ENCODE measurements at places on chromosomes 11 and 22. TPM values are rescaled to one million over a fixed set of nuclear protein-coding genes. Genes with fewer than 3 reads are reported as not detected.

The DEFB131B gene
- not detected for total RNA-seq

The ZP1 gene
- total RNA-seq, result not detected

The TMPRSS4 gene
- 0.32 TPM for total RNA-seq

The EPS8L2 gene
- 2.3 TPM for total RNA-seq

The KCNQ1OT1 gene
- total RNA-seq, result 0.57 TPM

The PYGM gene
- total RNA-seq, result 42.5 TPM

The DMC1 gene
- total RNA-seq, result 1.9 TPM

DNA sequence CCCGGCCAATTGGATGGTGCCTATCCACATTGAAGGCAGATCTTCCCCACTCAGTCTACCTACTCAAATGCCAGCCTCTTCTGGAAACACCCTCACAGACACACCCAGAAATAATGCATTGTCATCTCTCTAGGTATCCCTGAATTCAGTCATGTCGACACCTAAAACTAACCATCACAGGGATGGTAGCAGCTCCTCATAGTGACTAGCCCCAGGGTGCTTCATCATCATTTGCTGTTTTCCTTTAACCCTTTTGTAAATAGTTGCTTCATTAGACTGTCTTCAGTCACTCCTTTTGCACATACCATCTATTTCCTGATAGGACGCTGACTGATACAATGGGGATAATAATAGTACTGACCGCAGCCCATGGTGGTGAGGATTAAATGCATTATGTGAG is 18.8 kb upstream of the AMOTL1 start:
- no peak for DNase-seq

- DNase-seq, result no peak
Measured at GRCh38 chr11:78138694-78139421, 568 bp downstream of the ALG8 start.

DNA sequence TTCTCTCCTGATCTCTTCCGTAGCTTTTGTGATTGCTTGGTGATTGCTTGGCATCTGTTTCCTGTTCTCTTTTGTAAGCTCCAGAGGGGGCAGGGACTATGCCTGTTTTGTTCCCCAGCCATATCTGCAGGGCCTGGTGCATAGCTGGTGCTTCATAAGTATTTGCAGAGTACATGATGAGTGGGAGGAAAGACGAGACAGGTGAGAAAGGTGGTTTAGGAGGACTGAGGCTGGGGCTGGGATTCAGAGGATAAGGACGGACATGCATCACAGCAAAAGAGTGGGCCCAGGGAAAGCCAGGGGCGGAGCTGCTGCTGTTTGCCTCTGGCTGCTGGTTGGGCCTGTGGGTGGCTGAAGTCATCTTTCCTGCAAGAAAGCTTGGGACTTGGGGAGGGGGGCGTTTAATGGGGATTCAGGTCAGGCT is 62.4 kb downstream of the DSCAML1 start:
- DNase-seq, result no peak

DNA sequence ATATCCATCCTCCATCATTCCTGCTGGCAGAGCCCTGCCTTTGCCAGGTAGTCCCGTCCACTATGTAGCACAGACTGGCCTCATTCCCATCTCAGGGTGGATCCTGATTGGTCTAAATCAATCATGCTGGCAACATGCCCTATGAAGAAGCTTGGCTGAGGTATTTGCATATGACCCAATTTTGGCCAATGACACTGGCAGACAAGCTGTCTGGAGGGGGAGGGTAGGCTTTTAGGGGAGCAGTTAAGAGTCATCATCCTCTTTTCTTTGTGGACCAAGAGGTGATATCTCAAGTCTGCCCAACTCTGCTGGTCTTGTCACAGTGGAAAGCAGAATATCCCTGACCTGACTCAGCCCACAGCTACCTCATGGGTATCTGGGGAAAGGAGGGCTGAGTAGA is 5.1 kb downstream of the CCDC89 start:
- DNase-seq, result no peak

- DNase-seq, result peak; percentile 81
Measured at GRCh38 chr11:10540546-10540914, 457 bp downstream of the RNF141 start.

- DNase-seq, result no peak
Measured at GRCh38 chr11:60768202-60768601, 11.5 kb downstream of the MS4A15 start.

- no peak for DNase-seq
Measured at GRCh38 chr11:75024068-75024449, 35.3 kb downstream of the NEU3 start.

- no peak for DNase-seq
Measured at GRCh38 chr11:71420455-71421241, 27.5 kb downstream of the DHCR7 start.

DNA sequence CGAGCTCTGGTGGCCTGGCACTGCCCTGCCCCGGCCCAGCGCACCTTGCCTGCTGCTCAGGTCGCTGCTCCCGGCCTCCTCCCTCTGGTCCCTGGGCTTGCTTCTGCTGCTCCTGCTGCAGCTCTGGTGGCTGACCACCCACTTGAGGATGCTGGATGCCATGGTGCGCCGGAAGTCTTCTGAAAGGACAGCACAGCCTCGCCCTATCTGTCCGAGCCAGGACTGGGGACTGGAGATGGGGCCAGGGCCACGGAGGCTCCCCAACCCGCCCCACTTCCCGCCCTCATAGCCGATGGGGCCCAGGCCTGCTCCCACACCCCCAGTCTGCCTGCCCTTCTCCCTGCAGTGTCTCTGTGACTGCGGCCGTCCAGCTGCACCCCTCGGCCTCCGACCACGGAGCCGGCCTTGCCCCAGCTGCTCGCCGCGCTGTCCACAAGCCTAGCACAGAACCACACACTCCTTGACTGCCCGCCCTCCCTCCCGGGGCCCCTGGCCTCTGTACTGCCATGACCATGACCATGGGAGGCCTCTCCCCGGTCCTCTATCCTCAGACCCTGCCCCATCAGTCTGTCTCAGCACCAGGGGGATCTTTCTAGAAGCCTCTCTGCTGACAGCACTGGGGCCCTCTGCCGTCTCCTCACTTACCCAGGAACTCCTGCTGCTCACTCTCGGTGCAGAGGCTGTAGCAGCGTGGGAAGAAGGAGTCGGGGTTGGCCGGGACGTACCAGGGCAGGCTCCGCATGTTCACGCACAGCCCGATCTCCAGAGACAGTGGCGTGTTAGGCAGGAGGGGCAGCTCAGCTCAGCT is 12.7 kb downstream of the TTLL8 start:
- no peak for DNase-seq

- DNase-seq, result no peak
Measured at GRCh38 chr11:102151784-102152525, 41.7 kb downstream of the YAP1 start.

- DNase-seq, result no peak
Measured at GRCh38 chr11:65651339-65651588, 11.5 kb downstream of the RELA start.

DNA sequence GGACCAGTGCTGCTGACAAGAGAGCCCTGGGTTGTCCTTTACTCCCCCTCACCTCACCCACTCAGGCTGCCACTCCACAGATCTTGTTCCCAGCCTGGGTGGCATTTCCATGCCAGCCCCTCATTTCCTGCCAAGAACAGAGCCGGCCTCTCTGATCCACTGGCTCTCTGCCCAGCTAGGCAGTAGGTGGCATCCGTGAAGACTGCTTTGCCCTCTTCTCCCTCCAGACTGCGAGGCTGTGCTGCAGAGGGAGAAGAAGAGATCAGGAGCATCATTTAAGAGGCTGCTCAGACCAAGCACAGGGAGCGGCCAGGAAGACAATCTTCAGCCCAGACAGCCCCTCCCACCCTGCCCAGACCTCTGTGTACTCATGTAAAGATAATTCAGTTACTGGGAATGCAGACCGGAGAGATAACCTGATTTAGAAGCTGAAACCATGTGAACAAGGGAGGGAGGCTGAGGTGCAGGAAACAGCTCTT is 126.9 kb upstream of the NCAM1 start:
- DNase-seq, result peak; percentile 85

- DNase-seq, result no peak
Measured at GRCh38 chr22:45631140-45631840, 40.3 kb upstream of the ATXN10 start.

DNA sequence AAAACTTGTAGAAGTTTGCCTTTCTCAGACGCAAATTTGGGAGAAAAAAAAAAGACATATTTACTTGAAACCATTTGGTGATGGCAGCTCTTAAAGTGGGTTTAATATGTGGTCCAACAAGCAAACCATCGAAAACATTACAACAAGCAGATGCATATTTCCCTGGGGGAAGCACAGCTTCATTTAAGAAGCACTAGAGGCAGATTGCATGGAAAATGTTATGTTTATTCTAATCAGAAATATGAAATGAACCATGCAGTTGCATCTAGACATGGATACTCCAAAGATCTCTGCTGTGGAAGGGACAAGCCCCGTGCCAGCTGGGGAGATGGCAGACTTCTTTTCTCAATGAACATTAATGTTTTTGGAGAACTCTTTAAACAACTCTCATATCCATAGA is 57.4 kb upstream of the PARVA start:
- DNase-seq, result no peak

DNA sequence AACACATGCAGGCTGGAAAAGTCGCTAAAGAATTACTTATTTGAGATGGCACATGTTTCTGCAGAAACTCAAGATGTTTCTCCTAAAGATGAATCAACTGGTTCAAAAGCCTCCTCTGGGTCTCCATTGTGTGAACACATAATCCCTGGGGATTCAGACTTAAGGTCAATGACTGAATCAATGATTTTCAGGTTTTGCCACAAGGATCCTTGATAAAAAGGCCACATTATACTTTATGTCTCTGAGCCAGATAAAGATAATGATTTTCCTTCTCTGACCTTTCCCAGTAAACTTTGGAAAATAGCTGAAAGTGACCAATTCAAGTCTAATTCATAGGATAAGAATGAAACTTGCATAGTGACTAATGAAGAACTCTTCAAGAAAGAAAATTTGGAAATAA is 2.3 kb upstream of the XKR3 start:
- DNase-seq, result no peak

DNA sequence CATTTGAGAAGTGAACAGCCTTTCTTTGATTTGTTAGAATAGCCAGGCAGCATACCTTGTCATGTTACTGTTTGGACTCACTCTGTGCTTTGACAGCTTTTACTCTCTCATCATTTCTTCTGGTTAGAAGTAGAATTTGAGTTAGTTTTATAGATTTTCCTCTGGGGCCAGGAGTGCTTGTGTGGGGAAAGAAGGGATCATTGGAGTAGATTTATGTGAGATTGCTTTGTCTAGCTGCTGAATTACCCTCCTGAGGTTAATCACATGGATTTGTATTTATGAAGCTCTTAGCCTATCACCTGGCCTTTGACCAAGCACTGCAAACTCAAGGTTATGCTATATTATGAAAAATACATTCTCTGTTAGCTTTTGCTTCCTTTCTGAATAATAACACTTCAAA is 54.3 kb downstream of the SWAP70 start:
- no peak for DNase-seq

- no peak for DNase-seq
Measured at GRCh38 chr22:28899199-28899853, 16.0 kb downstream of the ZNRF3 start.

GRCh38 chr22:38602166-38602565 is 32.2 kb upstream of the DMC1 start:
- no peak for DNase-seq

DNA sequence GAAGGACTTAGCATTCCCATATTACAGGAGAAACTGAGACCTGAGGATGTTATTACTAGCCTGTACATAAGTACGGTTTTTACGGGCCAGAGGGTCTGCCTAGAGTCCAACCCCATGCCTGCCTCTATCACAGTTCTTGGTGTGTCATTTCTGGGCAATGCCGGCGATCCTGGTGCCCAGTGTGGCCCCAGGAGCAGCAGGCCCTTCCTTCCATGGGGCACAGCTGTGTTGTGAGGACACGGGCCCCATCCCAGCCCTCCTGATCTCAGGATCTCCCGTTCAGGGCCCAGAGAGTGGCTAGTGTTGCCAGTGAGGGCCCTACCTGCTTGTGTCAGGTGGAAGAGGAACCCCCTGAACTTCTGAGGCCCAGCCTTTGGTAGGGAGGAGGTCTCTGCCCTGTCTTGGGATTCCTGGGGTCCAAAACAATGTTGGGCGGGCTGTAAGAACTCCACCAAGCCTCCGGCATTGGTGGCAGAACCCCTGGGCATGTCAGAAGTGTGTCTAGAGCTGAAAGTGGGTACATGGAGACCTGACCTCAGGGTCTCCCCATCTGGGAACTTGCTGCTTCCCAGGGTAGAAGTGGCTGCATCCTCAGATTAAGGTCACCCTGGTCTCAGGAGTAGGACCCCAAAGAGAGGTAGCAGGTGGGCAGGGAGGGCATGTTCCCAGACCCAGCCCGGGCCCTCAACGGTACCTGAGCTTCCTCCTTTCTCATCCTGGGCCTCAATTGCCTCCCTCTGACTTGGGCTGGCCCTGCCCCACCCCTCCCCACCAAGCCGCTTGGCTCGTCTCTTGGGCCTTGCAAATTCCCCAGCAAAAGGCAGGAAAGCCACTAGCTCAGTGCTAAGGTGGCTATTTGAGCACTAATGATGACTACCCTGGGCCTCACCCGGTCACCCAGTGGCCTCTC is 74.6 kb upstream of the KCNQ1OT1 start:
- DNase-seq, result peak; percentile 72

DNA sequence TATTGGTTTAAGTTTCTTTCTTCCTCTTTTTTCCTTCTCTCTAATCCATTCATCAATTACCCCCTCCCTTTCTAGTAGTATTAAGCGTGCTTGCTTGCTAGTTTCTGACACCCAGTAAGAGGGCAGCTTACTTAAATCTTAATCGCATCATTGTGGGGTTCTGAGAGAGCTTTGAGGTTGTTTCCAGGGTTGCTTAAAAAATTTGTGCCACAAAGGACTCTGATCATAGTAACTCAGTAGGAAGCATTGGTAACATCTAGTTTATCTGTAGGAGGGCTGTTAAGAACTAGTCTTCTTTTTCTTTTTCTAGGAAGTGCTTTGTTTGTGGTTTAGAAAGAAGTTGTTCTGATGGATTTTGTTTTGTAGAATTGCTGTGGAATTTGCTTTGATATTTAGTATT is 45.3 kb downstream of the TMEM135 start:
- DNase-seq, result no peak

DNA sequence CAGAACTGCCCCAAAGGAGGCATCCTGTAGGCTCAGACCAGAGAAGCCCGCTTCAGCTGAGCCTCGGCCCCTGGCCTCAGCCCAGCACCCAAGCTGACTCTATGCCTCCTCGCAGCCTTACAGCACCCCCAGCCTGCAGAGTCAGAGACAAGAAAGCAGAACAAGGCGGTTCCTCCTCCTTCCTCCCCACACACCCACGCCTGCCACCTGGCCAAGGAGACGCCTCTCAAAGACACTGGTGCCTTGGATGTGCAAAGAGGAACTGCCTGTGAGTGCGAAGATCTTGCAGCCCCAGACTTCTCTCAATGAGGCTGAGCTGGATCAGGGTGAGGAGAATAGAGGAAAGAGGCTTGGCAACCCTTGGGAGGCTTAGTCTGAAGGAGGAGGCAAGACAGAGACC is 60.2 kb downstream of the PDE2A start:
- DNase-seq, result peak; percentile 88

DNA sequence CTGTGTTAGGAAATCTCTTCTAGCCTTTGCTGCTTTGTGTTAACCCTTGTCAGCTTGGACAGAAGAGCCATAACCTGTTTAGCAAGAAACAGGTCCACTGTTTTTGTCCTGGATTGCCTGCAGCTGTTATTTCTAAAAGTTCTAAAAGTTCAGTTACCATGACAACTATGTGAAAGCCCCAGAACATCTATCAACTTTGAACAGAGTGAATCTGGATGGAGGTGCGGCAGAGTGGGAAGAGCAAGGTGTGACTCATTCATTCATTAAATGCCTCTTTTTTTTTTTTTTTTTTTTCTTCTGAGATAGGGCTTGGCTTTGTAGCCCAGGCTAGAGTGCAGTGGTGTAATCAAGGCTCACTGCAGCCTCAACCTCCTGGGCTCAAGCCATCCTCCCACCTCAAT is 50.5 kb downstream of the RBX1 start:
- DNase-seq, result no peak
